HT-29 (cell line): ENCODE measurements at places on chromosomes 5 and 9. TPM values are rescaled to one million over a fixed set of nuclear protein-coding genes. Genes with fewer than 3 reads are reported as not detected.

RECK gene
- total RNA-seq = not detected in 2 replicates

DNA sequence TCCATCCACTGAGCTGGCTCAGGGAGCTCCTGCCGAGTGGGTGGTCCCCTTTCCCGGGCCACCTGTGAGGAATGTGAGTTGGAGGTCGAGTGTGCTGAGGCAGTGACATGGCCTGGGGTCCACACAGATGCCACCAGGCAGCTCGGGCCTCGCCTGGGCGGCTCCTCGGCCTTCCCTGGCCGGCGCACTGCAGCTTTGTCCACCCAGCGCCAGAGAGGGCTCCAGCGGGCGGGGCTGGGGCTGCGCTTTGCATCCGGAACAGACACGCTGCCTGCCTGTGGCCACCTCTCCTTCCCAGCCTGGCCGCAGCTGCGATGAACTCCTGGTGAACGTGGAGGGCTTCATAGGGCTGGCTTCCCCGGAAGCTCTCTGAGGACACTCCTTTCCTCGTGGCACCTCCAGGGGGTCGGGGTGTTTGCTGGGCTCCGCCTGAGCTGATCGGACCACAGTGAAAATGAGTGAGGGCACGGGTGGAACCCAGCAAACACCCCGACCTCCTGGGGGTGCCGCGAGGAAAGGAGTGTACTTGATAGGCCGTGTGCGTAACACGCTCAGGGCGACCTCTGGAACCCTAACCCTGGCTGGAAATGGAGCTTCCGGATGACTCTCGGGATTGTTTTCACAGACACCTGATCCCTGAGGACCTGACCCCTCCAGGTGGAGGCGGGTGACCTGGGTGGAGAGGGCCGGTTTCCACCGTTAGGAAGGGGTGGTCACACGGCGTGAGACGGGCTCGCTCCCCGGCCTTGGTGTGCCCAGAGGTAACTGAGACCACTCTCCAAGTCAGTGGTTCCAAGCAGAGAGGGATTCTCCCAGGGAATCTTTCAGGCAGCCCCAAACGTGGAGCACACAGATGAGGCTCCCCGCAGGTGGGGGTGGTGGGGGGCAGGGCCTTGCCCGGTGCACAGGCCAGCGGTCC is 31.8 kb upstream of the RXRA start:
- no peak for DNase-seq

- DNase-seq = peak; percentile 57
These were observed 63.5 kb downstream of the ENC1 start for GRCh38 chr5:74576941-74577456.

DNA sequence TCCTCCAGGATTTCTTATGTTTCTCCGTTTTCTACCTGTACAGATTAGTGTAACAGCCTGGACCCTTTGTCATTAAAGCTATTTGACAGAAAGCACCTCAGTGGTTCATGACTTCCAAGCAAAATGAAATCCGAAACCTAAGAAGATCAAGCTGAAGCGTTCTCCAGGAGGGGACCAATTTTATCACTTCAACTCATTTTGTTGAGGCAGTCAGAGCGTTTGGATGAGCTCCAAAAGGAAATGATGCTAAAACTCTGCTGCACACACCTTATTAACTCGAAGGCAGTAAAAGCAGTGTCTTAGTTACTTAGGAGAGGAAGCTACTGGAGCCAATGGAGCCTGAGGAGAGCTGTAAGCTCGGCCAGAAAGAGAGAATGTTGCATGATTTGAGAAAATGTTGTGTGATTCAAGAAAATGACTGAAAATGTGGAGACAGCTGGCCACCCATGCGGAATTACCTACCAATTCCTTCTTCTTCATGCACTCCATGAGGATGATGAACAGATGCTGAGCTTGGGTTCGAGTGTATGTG is 346.7 kb upstream of the KLF9 start:
- DNase-seq = no peak

DNA sequence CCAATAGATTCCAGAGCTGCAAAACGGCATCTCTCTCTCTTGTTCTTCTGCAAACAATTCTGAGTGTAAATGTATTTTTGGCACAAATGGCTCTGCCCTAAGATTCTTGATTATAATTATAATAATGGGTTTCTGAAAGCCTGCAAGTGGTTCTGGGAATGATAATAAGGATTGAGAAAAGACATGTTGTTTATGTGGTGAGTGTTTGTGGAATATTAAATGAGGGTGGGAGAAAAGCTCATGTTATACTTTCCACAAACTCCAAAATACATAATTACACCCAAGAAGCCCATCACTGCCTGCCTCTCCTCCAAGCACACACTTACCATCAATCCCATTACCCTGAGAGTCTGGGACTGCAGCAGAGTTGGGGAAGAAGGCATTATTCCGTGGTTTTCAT is 460.0 kb upstream of the BRINP1 start:
- no peak for DNase-seq

DNA sequence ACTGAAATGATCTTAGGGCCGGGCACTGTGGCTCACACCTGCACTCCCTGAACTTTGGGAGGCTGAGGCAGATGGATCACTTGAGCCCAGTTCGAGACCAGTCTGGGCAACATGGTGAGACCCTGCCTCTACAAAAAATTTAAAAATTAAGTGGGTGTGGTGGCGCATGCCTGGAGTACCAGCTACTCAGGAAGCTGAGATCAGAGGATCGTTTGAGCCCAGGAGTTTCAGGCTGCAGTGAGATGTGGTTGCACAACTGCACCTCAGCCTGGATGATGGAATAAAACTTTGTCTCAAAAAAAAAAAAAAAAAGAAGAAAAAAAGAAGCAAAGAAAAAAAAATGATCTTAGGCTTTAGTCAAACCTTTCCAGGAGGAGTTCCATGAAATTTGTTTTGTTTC is 41.8 kb downstream of the MEF2C start:
- no peak for DNase-seq

GRCh38 chr9:9284201-9284600 is 1328.6 kb downstream of the PTPRD start:
- no peak for DNase-seq

DNA sequence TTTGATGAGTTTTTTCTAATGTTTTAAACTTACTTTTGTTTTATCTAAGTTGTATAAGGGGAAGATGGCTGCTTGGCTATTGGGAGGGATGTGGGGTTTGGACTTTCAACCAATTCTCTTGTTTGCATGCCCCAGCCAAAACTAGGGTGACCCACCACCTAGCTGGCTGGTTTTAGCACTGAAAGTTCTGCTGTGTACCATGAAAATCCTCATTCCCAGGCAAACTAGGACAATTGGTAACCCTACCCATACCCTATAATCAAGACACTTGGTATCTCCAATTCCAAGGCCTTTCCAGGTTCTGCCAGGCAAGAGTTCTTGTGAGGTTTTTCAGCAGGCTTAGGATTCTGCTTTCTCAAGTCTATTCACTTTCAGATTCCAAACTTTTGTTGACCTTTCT is 13.1 kb downstream of the RAB3C start:
- no peak for DNase-seq
